ENCODE measurements at places on chromosomes 13 and 19.

DNA sequence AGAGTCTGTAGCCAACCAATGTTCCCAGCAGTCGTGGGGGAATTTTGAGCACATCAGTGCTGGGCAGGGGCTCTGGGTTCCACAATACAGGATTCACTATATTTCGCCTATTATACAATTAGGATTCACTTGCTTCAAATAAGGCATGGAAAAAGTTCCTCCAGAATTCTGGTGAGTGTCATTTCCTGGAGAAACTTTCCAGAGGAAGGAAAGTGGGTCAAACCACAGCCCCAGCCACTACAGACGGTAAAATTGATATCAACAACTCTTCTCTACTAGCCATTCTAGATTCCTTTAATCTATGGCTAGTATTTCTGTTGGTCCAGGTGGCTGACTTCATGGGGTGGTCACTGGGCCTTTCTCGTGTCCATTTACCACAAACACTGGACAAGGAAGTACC, 10.5 kb downstream of the MYCBP2 start:
- no peak for DNase-seq

GRCh38 chr13:100124265-100124664, 35.4 kb downstream of the PCCA start:
- peak; percentile 24 for DNase-seq

DNA sequence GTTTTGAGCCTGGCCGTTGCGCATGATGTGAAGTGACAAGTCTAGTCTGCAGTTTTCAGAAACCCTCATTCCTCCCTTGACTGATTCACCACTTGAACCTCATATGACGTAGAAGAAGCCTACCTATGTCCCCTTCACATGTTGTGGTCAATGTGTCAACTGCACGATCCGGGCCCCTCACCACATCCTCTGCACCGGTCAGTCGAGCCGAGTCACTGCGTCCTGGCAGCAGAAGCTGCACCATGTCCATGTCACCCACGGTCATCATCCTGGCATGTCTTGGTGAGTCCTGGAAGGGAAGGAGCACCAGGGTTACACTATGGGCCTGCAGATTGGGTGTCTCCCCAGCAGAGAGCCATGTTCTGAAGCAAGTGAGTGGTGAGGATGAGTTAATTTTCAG, at the start of gene KIR2DL4:
Gene KIR2DL4 (plus strand): TSS at position 201 of the 400 bp plus-strand sequence. CDS start 42 bp downstream, at position 243.
- no peak for DNase-seq

DNA sequence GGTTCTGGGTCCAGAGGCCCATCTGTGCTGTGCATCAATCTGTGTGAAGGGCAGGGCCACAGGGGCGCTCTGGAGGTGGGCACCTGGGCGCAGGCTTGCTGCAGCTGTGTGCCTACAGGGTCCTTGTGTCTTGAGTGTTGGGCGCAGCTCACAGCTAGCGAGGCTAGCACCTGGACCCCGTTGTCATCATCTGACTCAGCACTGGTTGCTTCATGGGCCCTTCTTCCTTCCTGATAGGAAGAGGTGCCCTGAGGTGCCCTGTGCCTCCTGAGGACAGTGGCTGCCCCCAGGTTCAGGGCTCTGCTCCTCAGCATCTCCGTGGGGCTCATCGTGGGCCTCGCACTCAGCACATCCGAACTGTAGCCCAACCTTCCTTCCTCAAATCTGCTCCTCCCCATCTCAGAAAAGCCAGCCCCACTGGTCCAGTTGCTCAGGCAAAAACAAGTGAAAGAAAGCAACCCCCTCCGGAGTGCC, 54.8 kb downstream of the GATAD2A start:
- DNase-seq = peak; percentile 52

GRCh38 chr19:52138278-52138982, 1.3 kb downstream of the ZNF616 start:
- DNase-seq = peak; percentile 52

GRCh38 chr13:50584856-50585580, 258.5 kb downstream of the DLEU7 start:
- DNase-seq = no peak

DNA sequence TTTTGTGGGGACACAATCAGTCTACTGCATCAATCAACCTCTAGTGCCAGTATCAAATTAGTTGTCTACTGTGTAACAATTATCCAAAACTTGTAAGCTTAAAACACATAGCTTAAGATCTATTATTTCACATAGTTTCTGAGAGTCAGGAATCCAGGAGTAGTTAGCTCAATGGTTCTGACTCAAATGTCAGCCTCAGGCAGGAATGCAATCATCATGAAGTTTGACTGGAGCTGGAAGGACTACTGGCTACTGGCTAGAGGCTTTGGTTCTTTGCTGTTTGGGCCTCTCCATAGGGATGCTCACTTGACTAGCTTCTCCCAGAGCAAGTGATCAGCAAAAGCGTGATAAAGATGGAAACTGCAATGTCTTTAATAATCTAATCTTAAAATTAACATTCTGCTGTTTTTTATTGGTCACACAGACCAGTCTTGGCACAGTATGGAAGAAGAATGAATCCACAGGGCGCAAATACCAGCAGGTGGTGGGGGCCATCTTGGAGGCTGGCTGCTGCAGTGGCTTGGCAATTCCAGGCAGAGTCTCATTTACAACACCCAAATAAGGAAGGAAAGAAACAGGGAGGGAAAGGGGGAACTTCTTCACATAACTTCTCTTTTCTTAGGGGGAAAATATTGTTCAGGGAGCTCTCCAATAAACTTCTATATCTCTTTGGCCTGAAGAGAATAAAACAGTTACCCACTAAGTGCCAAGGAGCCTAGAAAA, 15.7 kb downstream of the CAB39L start:
- no peak for DNase-seq

GRCh38 chr19:50268041-50268440, 61.1 kb downstream of the KCNC3 start:
- DNase-seq = no peak

DNA sequence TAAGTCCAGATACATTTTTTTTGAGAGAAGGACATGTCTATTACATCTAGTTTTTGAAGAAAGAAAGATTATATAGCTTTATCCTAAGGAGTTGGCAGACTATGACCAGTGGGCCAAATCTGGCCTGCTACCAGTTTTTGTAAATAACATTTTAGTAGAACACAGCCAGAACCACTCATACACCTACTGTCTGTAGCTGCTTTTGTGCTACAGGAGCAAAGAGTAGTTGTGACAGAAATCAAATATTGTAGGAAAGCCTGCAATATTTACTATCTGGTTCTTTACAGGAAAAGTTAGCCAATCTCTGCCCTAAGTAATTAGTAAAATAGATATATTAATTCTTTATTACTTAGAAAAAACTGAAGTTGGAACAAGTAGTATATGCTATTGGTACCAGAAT, 17.2 kb downstream of the TDRD3 start:
- DNase-seq = no peak

DNA sequence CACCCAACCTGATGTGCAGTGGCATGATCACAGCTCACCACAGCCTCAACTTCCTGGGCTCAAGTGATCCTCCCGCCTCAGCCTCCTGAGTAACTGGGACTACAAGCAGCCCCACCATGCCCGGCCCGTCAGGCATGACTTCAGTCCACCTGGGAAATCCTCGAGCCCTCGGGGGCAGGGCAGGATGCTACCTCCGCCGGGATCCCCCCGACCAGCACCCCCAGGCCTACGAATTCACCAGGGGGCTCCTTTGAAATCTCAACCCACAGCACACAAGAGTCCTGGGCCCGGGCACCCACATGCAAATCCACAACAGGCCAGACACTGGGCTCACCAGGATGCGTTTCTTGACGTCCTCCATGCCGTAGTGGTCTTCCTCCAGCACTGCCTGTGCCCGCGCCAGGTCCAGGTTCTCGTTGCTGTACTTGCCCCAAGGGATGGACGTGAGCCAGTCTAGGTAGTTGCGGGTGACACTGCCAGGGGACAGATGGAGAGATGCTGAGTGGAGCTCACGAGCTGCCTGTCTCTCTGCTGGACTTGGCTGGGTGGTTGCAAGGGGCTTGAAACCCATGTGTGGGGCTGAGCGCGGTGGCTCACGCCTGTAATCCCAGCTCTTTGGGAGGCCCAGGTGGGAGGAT, 10.5 kb downstream of the RPL36 start:
- no peak for DNase-seq

GRCh38 chr19:36032251-36033104, at the start of gene CLIP3:
CLIP3 (minus strand) TSS chr19:36032873; CDS start chr19:36032357, 516 bp downstream.
- peak; percentile 69 for DNase-seq

GRCh38 chr13:46953331-46953730, 56.5 kb upstream of the HTR2A start:
- no peak for DNase-seq

GRCh38 chr19:54391589-54392061, 23.6 kb upstream of the TTYH1 start:
- DNase-seq = peak; percentile 5

GRCh38 chr19:28532765-28533341, 680.1 kb downstream of the UQCRFS1 start:
- DNase-seq = no peak

- DNase-seq = no peak
Measured at GRCh38 chr13:47142105-47142504, 245.3 kb upstream of the HTR2A start.

GRCh38 chr13:41547251-41548000, 90.1 kb downstream of the RGCC start:
- no peak for DNase-seq

- no peak for DNase-seq
Measured at GRCh38 chr13:31351376-31351775, 151.6 kb downstream of the B3GLCT start.

DNA sequence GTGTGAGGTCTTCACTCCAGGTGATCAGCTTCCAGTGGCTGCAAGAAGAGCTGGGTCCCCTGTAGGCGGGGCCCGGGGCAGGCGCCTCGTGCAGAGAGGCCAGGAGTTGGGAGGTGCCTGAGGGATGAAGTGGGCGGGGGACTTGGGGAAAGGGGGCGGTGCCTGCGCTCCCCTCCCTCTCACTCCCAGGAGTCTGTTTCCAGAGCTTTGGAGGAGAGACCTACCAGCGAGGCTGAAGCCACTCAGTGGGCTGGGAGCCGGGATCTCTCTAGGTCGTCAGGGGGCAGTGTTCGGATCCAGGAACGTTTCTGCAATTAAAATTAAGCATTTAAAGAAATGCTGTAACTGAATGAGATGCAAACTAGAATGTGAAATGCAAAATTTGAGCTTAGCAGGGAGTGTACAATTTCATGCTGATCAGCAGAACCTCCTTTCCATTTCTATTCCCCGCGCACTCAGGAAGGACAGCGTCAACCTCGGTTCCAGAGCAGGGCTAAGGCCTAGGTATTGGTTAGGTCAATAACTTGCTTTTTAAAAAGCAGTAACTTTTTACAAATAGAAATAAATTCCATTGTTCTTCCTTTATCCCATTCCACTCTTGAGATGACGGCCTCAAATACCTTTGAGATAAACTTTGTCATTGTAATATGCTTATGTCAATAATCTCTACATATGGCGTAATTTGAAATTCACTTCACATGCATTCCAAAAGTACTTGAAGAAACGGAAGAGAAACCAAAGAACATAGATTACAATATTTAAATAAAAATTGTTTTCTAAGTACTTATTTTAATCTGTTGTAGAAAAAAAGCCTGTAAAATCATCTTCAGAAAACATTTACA, 11.6 kb downstream of the ZNF160 start:
- no peak for DNase-seq

DNA sequence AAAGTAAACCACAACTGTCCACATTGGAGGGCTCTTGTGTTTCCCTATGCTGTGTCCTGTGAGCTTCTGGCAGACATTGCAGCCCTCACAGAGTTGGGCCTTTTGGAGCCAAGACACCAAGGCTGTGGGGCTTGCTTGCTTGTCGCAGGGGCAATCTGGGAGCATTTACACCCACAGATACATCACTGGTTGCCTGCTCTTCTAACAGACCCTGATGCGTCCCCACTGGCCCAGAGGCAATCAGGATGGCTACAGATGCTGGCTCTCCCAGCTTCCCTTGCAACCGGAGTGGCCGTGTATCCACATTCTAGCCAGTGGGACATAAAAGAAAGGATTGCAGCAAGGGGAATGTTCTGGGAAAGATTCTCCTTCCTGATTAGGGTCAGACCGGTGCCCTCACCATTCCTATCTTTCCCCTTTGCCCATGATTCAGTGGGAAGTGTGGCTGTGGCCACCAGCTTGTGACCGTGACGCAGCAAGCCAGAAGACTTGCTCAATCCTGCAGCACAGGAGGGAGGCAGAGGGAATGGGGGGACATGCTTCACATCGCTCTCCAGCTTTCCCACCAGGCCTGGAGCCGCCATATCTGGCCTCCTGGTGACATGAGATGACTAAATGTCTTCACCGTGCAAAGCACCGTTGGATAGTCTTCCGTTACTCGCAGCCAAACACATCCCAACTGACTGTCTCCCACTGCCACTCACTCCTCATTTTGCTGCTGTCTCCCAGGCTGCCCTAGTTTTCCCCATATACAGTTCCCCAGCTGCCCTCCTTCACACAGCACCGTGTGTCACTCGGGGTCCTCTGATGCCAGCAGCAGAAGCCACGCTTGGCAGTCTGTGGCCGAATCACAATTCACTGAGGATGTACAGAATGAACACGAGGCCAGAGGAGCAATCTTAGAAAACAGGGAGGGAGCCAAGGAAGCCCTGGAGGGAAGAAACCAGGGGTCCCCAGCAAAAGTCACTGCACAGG, 151.0 kb downstream of the DPF1 start:
- DNase-seq = no peak

DNA sequence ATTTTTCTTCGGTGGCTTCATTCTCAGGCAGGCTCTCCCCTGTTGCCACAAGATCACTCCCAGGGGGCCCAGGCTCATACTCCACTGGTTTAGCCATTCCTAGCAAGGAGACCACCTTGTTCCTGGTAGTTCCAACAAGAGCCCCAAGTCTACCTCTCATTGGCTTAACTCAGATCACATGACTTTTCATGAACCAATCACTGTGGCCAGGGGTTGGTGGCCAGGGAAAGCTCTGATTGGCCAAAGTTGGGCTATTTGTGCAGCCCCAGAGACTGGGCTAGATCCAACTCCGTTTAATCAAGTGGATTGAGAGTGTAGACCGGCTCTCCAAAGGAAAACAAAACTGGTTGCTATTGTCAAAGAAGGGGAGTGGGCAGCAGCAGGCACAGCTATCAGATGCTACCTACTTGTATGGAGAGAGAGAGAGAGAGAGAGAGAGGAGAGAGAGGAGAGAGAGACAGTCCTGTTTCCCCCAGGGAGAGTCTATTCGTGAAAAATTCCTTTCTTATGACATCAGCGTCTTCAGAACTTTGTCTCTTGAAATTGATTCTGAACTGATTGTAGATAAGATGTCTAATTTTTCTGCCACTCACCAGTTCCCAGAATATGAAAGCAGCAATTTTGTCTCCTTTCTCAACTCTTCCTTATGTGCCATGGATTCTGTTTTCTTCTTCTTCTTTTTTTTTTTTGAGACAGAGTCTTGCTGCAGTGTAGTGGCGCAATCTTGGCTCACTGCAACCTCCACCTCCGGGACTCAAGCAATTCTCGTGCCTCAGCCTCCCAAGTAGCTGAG, 5.9 kb downstream of the CEACAM19 start:
- peak; percentile 83 for DNase-seq

GRCh38 chr13:28582225-28582891, 76.6 kb upstream of the POMP start:
- no peak for DNase-seq

All from ELR (cell line).